ENCODE measurements at places on chromosomes 1 and 21.

- no peak for DNase-seq
Observed at GRCh38 chr1:243316366-243316989, 60.6 kb downstream of the SDCCAG8 start.

- no peak for DNase-seq
Observed at GRCh38 chr1:95201905-95202304, 32.1 kb upstream of the RWDD3 start.

GRCh38 chr1:92439291-92439690, 47.4 kb downstream of the GFI1 start:
- DNase-seq = no peak

- DNase-seq = no peak
Observed at GRCh38 chr1:125080077-125080476, 3895.3 kb downstream of the SRGAP2C start.

- no peak for DNase-seq
Observed at GRCh38 chr1:201376464-201377374, 761 bp downstream of the TNNT2 start.

GRCh38 chr1:154775621-154776605, 94.2 kb downstream of the KCNN3 start:
- DNase-seq = no peak

GRCh38 chr1:113784104-113784779, 25.0 kb upstream of the PHTF1 start:
- no peak for DNase-seq

DNA sequence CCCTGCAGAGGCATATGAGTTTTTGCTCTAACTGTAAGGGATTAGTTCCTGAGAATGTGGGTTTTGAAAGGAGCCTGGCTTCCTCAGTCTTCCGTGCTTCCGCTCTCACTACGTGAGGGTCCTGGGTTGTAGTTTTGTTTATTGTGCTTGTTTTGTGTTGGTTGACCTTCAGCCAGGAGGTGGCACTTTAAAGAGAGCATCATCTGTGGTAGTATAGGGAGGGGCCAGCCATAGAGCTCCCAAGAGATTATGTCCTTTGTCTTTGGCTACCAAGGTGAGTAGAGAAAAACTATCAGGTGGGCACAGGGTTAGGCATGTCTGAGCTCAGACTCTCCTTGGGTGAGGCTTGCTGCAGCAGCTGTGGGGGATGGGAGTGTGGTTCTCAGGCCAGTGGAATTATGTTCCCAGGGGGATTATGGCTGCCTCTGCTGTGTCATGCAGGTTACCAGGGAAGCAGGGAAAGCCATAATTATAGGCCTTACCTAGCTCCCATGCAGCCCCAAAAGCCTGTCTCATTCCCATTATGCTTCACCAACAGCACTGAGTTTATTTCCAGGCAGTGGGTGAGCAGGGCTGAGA, 23.5 kb downstream of the CYP4B1 start:
- no peak for DNase-seq

DNA sequence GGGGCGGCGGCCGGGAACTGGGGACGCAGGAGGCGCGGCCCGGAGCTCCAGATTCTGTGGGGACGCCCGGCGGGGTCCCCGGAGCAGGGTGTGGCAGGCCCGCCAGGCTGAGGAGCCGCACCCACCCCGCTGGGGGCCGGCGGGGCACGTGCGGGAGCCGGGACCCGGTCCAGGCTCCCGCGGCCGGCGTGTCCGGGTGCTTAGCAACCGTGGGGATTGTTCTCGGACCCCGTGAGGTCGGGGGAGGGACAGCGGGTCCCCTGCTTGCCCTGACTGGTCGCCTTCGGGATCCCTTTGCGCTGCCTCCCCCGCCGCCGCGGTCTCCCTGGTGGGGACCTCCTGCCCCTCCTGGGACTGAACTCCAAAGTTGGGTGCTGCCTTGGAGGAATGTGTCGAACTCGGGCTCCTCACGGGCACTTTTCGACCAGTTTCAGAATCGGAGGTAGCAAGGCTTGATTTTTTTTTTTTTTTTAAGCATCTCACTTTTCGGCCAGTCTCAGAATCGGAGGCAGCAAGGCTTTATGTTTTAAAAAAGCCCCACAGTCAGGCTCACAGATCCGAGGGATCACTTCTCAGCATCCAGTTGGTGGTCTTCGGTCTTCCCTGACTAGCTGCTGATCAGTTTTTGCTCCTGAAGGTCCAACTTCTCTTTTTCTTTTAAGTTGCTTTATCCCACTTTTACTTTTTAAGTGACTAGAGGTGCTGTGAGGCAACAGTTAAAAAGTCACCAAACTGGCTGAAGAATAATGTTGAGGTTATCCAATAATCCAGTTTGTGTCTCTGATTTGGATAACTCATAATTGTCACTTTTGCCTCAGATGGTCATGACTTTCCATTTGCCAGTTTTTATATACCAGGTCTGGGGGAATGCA, 648 bp downstream of the FAM76A start:
- DNase-seq = no peak

DNA sequence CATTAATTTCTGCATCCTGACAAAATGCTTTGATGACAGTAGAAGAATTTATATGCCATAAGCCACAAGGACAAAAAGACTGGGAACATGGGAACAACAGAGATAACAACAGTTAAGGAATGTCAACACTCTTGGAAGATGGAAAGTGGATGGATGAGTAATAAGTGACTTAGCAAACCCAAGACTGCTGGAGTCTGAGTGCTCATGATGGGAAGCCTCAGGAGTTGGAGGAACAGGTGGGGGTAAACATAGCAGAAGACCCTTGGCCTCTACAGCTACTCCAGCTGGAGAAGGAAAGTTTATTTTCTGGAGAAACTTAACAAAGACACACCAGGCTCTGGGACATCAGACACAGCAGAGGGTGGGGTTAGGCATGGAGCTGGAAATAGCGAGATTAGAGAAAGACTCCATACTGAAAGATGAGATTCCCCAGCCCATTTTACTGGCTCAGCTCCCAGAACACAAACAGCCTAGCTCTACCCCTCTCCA, 13.6 kb downstream of the G0S2 start:
- DNase-seq = no peak

GRCh38 chr1:85502625-85503083, 37.7 kb upstream of the DDAH1 start:
- no peak for DNase-seq

GRCh38 chr21:44686843-44687561, 5.0 kb upstream of the KRTAP12-1 start:
- no peak for DNase-seq

DNA sequence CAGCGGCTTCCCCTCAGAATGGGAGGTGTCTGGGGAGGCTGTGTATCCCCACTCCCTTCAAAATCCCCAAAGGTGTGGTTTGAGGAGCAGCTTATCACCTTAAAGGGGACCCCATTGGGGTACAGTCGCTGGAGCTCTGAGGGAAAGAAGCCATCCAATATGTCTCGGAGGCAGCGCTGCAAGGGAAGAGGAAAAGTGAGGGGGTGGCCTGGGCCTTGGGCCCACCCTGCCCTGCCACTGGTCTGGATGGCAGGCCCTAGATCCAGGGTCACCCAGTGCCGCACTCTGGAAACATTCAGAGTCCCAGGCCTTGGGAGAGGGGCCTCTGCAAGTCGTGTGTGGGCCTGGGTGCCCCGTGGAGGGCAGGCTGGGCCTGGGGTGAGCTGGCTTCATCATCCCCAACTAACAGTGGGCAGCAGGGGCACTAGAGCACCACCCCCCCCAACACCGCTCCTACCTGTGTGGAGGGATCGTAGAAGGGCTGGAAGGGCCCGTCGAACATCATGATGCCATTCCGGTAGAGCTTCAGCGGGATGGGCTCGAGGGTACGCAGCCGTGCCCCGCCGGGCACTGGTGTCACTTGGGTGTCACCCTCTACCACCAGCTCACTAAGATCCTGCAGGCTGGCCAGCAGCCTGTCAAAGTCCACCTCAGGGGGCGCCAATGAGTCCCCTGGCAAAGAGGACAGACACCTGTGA, 5.6 kb downstream of the SH3BGRL3 start:
- DNase-seq = no peak

- DNase-seq = no peak
Observed at GRCh38 chr1:28985427-28985826, 71.1 kb downstream of the EPB41 start.

- DNase-seq = no peak
Observed at GRCh38 chr1:48329486-48329885, 107.0 kb downstream of the SLC5A9 start.

DNA sequence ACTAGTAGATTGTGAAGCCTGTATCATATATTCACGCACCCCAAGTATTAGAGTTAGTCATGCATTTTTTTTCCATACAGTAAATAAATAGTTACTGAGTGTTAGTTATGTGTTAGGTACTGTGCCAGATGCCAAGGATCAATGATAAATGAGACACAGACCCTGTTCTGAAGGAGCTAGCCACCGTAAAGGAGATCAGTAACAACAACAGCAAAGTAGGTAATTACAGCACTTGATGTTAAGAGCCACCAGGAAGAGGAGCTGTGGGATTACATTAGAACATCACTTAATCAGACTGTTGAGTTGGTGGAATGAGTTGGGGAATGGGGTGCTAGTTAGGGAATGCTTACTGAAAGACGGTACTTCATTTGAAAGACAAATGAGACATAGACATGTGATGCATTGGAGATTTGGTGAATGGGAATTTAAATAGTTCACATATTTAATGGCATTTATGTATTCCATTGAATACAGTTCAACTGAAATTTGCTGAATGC, 21.0 kb downstream of the PRKAA2 start:
- no peak for DNase-seq

DNA sequence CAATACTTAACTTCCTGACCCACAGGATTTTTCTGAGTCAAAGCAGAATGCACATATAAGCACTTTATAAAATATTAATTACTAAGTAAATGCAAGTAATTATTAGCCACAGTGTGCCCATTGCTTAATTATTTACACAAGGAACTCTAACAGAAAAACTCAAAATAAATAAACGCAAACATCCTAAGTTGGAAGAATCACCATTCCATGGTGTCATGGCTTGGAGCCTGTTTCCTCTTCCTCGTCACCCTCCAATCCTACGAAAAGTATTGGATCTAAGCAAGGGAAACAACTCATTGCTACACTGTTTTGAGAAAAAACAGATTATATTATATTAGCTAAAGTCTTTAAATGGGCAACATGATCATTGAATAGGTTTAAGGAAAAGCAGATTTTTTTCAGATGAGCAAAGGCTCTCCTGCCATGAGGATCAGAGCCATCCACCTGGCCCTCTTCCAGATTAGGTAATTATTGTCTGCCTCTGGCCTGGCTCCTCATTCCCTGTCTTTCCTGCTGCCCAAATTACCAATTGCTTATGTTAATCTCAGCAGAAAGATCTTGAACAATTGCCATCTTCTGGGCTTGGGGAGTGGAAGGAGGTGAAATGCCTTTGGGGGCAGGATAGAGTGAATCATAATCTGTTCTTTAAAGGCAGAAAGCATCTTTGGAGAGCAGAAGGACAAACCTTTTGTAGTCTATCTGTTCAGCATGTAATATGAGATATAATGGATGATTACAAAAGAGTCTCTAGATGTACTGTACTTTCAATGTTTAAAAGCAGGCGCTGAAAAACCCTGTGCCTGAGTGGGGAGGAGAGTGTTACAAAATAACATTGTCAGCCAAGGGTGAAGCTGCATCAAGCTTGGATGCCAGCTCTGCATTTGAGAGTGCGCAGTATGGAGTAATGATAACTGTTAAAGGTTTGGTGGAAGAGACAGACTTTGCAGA, 121.2 kb downstream of the DUSP10 start:
- no peak for DNase-seq

GRCh38 chr1:59266180-59266926, 30.5 kb upstream of the FGGY start:
- no peak for DNase-seq

GRCh38 chr21:37071561-37072273, 1.2 kb downstream of the PIGP start:
- DNase-seq = no peak

- no peak for DNase-seq
Observed at GRCh38 chr1:64574301-64574700, 104.4 kb downstream of the CACHD1 start.

- DNase-seq = peak; percentile 15
Observed at GRCh38 chr1:94325377-94326302, 88.3 kb upstream of the ARHGAP29 start.

- no peak for DNase-seq
Observed at GRCh38 chr1:86704972-86705664, 742 bp downstream of the SH3GLB1 start.

DNA sequence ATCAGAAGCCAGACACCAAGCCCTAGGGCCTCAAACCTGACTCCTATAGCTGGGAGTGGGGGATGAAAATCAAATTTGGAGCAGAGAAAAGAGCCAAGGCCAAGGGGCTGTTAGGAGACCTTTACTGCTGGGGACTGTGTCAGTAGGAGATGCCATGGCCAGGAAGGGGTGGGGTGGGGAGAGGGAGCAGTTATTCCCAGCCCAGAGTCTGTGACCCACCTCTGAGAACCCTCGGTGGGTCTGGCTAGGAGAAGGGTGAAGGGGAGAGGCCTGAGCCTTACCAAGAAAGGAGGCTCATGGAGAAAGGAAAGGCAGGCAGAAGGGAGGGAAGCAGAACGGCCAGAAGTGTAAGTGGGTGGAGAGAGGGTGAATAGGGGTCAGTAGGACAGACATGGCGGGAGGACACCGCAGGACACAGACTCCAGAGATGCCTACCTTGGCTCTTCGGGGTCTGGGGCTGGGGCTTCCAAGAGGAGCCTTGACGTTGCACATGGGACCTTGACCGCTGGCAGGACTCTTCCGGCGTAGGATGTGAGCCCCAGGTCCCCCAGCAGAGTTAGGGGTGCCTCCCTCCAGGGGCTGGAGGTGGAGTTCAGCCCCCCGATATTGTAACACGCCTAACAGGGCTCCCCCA, 1.2 kb downstream of the ADAMTS4 start:
- no peak for DNase-seq

- DNase-seq = no peak
Observed at GRCh38 chr1:59695252-59695651, 119.5 kb upstream of the HOOK1 start.

DNA sequence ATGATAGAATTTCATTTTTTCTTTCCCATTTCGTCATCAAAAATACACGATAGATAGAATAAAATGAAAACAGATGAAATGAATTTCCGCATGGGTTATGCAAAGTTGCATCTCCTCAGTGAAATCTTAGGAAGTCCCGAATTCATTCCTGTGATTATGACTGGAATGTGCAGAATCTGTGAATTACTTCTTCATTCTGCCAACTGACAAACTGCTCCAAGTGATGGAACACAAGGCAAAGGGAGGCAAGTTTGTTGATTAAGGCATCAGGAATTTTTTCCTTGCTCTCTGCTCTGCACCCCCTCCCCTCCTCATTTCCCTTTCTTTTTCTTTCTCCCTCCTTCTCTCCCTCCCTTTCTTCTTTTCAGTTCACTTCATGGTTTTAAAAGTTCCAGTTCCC, 37.0 kb upstream of the ADGRL4 start:
- no peak for DNase-seq

- DNase-seq = no peak
Observed at GRCh38 chr1:21706151-21706835, 37.1 kb upstream of the RAP1GAP start.

Data from NCI-H2081 treated with DMSO at 0.1 percent for 48 hours (cell line).